Erythroblast (primary cell): ENCODE measurements at places on chromosomes 1 and 21.

- no peak for DNase-seq
Measured at GRCh38 chr1:150997949-150998348, 8.8 kb downstream of the MINDY1 start.

DNA sequence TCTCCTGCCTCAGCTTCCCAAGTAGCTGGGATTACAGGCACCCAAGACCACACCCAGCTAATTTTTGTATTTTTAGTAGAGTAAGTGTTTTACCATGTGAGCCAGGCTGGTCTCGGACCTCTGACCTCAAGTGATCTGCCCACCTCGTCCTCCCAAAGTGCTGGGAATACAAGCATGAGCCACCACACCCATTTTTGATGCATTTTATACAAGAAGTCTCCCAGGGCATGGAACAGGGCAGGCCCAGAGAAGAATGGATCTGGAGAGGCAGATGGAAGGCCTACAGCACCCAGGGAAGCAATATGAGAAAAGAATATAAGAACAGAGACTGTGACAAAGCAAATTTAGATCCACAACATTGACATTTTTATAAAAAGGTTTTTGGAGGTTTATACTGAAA is 18.8 kb upstream of the IFNAR1 start:
- DNase-seq: no peak

GRCh38 chr21:35265170-35265877 is 216.2 kb upstream of the RUNX1 start:
- no peak for DNase-seq

DNA sequence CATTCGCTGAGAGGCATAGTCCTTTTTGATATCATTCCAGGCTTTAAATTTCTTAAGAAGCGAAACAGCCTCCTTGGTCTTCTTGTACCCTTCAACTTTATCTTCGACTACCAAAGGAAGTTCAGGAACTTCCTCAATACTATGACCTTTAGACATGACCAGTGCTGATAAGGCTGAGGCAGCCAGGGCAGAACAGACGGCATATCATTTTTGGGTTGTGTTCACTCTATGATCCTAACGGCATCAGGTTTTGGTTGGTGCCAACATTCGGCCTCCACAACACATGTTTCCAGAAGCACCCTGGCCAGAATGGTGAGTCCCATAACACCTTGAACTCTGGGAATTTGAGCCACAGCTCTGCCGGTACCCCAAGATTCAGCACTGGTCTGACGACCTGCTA is 31.4 kb upstream of the MYOC start:
- DNase-seq: no peak

DNA sequence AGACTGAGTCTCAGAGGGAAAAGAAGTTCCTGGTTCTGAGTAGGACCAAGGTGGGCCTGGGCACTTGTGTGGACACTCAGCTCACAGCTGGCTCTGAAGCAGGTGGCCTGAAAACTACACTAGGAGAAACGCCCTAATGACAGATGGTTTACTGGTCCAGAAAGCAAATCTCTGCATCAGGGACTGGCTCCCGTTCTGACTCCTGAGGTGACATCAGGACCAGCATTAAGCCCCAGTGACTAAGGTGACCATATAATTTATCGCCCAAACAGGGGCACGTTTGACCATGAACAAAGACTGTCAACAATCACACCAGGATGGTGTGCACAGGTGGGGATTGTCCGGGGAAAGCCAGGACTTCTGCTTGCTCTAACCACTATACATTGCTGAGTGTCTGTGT is 12.2 kb upstream of the CD34 start:
- DNase-seq: no peak

- DNase-seq: no peak
Measured at GRCh38 chr1:116179964-116180363, 68.8 kb downstream of the MAB21L3 start.

DNA sequence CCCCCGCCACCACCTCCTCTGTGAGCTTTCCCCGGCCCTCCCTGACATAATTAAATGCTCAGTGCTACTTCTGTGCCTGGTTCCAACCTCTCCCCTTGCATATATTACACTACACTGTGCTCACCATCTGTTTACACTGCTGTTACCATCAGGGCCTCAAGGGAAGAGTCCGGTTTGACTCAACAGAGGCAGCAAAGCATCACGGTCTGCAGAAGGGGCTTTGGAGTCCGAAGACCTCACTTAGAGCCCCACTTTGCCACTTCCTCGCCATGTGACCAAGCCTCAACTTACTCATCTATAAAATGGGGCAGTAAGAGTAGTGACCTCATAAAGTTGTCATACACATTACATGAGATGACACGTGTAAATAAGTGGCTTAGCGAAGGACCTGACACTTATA is 27.4 kb downstream of the KCNN3 start:
- no peak for DNase-seq

DNA sequence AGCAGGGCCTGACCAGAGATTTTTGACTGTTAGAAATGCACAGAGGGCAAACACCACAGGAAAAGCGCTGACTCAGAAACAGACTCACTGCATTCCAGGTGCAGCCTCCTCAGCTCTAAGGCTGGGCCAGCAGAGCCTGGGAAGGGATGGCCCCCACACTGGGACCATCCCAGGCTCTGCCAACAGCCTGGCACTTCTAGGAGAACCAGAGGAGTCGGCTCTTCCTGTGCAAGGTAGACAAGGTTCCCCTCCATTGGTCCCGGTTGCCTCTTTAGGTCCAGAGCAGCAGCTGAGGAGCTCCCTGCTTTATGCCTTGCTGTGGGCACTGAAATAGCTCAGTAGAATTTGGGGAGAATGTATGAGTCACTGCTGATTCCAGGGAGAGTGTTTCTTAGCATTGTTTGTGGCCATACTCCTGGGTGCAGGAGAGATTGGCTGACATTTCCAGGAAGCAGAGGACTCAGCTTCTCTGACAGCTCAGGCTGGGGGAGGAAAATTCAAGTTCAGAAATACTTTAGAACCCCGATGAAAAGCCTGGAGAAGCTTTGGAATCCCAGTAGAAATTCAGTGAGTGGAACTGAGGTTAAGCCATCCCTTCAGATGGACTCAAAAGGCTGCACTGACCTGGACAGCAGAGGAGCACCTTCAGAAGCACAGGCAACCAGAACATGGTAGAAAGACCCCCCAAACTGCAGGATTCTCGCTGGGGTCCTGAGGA is 19.7 kb downstream of the PRAMEF1 start:
- DNase-seq: no peak

GRCh38 chr1:224828691-224829090 is 100.8 kb upstream of the DNAH14 start:
- no peak for DNase-seq

- DNase-seq: no peak
Measured at GRCh38 chr1:65177457-65177856, 29.5 kb downstream of the AK4 start.

- DNase-seq: no peak
Measured at GRCh38 chr1:36818771-36819170, 215.5 kb downstream of the GRIK3 start.

DNA sequence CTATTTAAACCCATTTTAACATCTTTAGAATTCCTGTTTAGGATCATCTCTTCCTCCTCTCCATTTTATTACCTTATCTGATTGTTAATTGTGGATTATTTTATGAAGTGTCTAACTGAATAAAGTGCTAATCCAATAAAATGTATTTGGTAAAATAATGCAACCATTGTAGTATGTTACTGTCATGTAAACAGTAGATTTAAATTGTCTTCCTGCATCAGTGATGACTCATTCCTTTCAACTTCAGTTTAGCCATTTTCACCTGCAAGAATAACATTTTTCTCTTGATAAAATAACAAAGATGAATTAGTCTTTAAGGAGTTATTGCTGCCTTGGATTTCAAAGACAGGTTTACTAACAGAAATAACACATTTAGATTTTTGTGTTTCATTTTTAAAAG is 5.4 kb downstream of the PPP2R5A start:
- DNase-seq: no peak

DNA sequence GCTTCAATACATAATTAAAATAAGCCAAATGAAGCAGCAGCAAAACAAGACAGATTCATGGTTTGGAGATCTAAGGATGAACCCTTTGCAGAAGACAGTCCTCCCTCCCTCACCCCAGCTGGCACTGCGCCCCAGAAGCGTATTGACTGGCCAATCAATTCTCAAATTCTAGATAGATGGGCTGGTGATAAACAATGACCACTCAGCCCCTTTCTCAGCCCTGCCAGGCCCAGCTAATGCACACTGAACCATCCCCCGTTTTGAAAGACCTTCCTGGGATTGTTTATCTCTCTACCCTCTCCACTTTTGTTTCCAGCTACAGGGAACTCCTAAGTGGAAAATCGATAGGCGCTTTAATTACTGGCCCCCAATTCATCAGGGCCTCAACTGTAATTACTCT is 29.0 kb downstream of the TNR start:
- no peak for DNase-seq
